Umbilical cord (tissue), 2 donors: ENCODE measurements at places on chromosomes 3 and 15. TPM values are rescaled to one million over a fixed set of nuclear protein-coding genes. Genes with fewer than 3 reads are reported as not detected.

Gene SCN5A
- 22.1 TPM for total RNA-seq

Gene GOLGB1
- 57.8 TPM for total RNA-seq

Gene TADA3
- 43.3 TPM for total RNA-seq

DNA sequence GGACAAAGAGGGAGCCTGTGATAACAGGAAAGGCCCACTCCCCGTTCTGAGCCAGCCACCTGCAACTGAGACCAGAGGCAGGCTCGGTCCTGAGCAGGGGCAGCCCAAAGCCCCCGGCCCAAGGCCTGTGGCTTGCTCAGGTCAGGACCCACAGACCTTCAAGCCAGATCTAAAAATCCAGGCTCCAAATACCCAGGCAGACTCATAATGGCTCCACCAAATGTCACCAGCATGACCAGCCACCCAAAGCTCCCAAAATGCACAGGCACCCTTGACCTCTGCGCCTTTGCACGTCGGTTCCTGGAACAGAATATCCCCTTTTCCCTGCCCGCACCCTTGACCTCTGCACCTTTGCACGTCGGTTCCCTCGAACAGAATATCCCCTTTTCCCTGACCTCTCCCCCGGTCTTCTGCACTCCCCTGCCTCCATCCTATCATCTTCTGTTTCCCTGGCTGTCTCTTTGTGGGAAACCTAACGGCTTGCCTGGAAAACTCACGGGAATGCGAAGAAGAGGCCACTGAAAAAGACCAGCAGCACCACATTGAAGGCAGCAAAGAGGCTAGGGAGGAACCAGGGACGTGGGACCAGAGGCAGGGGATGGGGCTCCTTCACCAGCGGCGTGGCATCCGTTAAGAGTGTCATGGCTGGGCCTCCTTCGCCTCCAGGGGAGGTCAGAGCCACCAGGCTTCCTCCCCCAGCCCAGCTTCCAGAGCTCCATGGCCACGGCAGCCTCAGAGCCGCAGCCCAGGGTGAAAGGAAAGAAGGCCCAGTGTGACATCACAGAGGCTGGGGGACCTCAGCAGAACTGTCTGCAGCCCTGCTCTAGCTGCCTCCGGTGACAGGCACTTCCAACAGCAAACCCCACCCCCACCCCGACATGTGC lies at the start of gene ZDHHC19:
Gene ZDHHC19 (minus strand): TSS at position 728 of the 884 bp plus-strand sequence. CDS start 85 bp downstream, at position 643.
- DNase-seq = no peak

DNA sequence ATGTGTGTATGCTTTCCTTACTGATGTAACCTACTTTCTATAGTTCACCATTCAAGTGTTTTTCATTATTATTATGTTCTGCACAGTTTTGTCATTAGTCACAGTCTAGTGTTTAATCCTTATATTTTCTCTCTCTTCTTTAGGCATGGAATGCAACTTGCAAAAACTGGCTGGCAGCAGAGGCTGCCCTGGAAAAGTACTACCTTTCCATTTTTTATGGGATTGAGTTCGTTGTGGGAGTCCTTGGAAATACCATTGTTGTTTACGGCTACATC lies 6.9 kb downstream of the SUCNR1 start:
- no peak for DNase-seq

DNA sequence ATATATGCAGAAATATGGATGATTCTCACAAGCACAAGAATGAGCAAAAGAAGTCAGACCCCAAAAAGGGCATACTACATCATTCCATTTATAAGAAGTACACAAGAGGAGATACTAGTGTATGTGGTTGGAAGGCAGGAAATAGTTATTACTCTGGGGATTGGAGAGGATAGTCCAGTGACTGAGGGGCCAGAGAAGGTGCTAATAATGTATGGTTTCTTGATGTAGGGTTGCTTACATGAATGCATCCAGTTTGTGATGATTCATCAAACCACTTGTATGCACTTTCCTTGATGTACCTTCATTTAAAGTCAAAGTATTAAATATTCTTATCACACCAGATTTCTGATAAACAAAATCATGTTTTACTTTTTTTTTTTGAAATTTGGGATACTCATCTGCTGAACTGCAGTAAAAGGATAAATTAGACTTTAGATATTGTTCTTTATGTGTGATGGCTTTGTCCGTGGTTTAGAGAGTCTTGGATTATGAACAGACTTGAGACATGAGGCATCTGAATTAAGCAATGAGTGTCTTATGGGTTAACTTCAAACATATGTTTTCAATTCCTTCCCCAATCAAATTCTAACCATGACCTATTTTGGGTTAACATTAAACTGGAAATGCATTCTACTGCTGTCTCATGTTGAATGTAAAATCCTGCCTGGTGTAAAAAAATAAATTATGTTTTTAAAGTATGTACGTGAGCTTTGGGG lies 171.2 kb downstream of the SEMA6D start:
- DNase-seq = no peak

GRCh38 chr15:101617390-101617965 lies 34.7 kb downstream of the TM2D3 start:
- DNase-seq = peak; percentile 42
